CD4-positive, alpha-beta memory T cell (primary cell): ENCODE measurements at places on chromosomes 12 and 14. TPM values are rescaled to one million over a fixed set of nuclear protein-coding genes. Genes with fewer than 3 reads are reported as not detected.
A peak's percentile ranks its signal among the peaks of the same experiment; 100 is the strongest.

HOXC9 gene
- not detected for polyA plus RNA-seq

DNA sequence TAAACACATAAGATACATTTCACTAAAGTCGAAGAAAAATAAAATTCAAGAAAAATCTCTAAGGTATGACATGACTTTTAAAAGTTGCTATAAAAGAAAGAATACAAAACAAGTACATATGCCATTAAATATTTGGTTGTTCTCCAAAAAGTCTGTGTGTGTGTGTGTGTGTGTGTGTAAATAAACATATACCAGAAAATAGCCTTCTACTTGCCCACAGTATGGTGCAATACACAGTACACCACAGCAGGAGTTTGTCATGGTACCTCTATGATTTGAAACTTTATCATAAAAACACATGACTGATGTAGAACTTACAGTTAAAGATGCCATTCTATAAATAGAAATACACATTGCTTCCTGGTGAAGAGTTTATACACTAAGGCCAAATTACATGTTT lies 692.7 kb upstream of the MGAT4C start:
- H3K27ac ChIP-seq, result no peak overlapping the region
- no peak overlapping the region for H3K4me3 ChIP-seq
- H3K27me3 ChIP-seq, result no peaks in the 10 kb centered on the region
- H3K36me3 ChIP-seq, result no peaks in the 10 kb centered on the region
- H3K4me1 ChIP-seq, result no peaks in the 10 kb centered on the region

GPR162 gene
- not detected for polyA plus RNA-seq

DNA sequence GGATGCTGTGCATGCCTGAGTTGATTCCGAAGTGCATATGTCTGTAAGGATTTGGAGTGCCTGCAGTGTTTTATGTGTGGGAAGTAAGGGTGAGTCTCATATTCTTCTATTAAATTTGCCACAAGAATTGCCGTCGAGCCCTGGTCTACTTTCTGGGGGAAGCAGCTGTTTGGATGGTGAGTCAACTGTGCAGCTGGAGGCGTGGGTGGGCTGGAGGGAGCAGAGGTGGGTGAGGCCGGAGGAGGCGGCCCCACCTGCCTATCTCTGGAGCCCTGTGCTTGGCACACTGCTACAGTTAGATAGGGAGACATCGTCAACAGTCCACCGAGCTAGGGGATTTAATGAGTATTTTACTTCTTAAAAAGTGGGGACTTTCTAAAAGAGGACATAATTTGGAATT lies 9.7 kb downstream of the GLRX5 start:
- DNase-seq, result no peak
- no peaks in the 10 kb centered on the region for H3K27me3 ChIP-seq
- H3K4me3 ChIP-seq, result no peak overlapping the region
- no peak overlapping the region for H3K27ac ChIP-seq
- H3K36me3 ChIP-seq, result no peaks in the 10 kb centered on the region

DPPA3 gene
- not detected for polyA plus RNA-seq

NAV3 gene
- polyA plus RNA-seq, result not detected

GRCh38 chr14:64762044-64763034 lies 58.1 kb downstream of the PLEKHG3 start:
- DNase-seq, result peak; percentile 66
- no peak overlapping the region for H3K27ac ChIP-seq
- no peaks in the 10 kb centered on the region for H3K36me3 ChIP-seq

DNA sequence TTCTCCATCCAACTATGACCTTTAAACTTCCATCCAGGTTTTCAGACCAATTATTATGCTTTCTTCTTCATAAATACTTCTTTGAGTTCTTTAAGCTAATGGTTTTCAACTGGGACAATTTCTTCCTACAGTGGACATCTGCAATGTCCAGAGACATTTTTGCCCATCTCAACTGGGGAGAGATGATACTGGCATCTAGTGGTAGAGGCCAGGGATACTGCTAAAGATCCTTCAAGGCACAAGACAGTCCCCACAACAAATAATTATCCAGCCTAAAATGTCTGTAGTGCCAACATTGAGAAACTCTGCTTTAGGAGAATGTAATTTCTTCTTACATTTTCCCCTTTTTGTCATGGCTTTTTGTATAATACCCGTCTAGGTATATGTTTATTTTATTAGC lies 10.6 kb downstream of the TRHDE start:
- no peak overlapping the region for H3K4me3 ChIP-seq
- DNase-seq, result no peak
- H3K27me3 ChIP-seq, result no peaks in the 10 kb centered on the region
- H3K4me1 ChIP-seq, result no peaks in the 10 kb centered on the region
- H3K27ac ChIP-seq, result no peak overlapping the region

DNA sequence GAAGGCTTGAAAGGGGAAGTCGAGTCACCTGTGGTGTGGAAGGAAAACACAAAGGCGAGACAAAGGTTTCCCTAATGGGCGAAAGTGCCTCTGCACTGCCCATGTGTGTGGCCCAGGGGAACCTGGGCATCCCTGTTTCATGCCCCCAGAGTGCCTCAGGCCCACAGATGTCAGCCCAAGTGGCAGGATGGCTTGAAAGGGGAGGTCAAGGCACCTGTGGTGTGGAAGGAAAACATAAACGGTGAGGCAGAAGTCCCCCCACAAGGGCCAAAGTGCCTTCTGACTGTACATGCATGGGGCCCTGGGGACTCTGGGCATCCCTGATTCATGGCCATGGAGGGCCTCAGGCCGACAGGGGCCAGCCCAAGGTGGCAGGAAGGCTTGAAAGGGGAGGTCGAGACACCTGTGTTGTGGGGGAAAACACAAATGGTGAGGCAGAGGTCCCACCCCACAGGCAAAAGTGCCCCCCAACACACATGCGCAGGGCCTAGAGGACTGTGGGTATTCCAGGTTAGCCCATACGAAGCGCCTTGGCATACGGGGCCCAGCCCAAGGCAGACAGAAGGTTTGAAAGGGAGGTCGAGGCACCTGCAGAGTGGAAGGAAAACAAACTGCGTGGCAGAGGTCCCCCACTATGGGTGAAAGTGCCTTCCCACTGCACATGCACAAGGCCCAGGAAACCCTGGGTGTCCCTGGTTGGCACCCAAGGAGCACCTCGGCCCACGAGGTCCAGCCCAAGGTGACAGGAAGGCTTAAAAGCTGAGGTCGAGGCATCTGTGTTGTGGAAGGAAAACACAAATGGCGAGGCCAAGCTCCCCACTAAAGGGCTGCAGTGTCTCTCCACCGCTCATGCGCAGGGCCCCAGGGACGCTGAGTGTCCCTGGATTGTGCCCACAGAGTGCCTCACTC lies 382.3 kb downstream of the ALG10 start:
- no peaks in the 10 kb centered on the region for H3K27me3 ChIP-seq
- H3K27ac ChIP-seq, result no peak overlapping the region
- DNase-seq, result no peak
- H3K4me1 ChIP-seq, result no peaks in the 10 kb centered on the region
